ENCODE measurements at places on chromosomes 4 and X.
A peak's percentile ranks its signal among the peaks of the same experiment; 100 is the strongest.

GRCh38 chrX:150899191-150899757 lies 806 bp upstream of the CD99L2 start:
- peak; percentile 60 for DNase-seq

DNA sequence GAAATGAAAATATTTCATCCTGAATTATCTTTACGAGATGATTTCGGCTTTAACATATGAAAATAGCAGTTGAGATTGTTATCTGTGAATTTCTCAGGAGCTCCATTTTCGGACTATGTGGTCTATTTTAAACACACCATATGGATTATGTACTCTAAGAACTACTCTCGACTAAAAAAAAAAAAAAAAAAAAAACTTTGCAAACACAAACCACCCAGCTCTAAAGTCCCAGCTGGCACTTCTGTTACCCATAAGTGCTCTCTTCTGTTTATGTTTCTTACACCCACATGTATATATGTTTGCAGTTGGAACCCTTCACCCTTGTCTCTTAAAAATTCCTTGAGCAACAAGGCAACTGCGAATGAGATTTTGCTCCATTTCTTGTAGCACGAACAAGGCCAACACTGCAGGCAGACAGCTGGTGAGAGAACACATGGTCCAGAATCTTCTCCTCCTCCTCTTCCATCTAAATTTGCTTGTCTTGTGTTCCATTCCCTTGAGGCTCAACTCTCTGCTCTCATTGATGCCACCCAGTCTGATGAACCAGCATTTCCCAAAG lies 172.7 kb upstream of the HCCS start:
- DNase-seq, result no peak

DNA sequence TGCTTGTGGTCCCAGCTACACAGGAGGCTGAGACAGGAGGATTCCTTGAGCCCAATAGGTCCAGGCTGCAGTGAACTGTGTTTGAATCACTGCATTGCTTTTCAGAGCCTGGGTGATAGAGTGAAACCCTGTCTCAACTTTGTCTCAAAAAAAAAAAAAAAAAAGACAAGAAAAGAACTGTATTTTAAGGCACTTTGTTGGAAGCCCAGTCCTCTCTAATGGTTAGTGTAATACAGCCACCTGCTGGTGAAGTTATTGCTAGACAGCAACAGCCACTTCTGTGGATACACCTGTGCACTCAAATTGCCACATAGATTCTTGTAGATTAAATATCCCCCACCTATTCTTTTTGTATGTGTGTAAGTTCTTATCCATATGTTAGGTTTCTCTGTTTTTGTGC lies 10.1 kb upstream of the FGG start:
- DNase-seq, result no peak

DNA sequence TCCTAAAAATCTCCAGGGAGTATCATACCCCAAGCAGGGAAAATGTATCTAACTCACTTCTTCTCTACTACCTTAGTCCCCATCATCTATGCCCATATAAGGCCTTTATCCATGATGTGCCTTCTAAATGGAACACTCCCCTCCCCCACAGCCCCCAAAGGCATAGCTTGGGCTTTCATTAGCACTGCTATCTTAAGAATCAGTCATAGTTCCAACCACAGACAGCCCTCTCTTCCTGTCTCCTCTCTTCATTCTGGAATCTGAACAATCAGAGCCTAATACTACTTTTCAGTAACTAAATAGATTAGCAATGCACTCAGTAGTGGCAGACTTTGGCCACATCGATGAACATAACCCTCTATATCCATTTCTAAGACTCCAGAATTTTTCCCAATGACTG lies 313.2 kb upstream of the DKK2 start:
- no peak for DNase-seq

DNA sequence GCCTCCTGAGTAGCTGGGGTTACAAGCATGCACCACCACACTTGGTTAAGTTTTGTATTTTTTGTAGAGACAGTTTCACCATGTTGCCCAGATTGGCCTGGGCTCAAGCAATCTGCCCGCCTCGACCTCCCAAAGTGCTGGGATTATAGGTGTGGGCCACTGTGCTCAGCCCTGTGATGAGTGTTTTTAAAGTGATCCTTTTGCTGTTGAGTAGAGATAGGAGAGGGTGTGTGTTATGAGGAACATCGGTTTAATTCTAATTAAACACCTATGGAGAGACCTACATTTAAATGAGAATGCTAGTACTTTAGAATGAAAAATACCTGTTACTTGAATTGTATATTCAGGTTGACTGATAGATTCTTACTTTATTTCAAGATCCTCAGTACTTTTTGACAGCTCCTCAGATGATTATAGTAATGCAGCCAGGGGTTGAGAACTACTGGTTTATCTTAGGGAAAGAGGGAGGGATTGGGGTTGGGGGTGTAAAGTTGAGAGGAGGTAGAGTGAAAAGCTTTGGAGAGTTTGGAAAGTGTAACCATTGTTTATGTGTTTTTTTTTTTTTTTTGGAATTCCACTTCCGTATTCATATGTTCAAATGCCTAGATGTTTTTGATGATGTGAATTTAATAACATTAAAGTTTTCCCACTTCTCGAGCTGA lies 36.8 kb upstream of the DCK start:
- DNase-seq, result no peak

GRCh38 chr4:139018501-139018900 lies 2.9 kb downstream of the NOCT start:
- DNase-seq, result no peak

DNA sequence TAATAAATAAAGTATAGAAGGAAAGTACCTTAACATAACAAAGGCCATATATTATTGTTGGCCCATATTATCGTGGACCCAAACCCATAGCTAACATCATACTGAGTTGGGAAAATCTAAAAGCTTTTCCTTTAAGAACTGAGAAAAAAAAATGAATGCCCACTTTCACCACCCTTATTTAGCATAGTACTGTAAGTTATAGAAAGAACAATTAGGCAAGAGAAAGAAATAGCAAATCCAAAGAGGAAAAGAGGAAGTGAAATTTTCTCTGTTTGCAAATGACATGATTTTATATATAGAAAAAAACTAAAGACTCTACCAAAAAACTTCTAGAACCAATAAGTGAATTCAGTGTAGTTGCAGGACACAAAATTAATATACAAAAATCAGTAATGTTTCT lies 1854.6 kb downstream of the PCDH7 start:
- DNase-seq, result no peak

DNA sequence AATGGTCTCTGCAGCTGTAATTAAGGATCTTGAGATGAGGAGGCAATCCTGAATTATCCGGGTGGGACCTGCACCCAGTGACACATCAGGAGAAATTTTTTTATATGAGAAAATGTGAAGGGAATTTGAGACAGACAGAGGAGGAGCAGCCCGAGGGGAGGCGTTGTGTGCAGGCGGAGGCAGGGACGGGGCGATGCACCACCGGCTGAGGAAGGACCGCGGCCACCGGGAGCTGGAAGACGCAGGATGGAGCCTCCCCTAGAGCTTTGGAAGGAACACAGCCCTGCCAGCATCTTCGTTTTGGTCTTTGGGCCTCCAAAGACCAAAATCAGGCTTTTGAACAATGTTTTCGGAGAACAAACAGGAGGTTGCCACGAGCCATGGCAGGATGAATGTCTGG lies 85.0 kb upstream of the ADRA2C start:
- DNase-seq, result no peak

GRCh38 chr4:164876700-164877324 lies at the start of gene APELA:
TSS of gene APELA (plus strand) at chr4:164877178. CDS start at chr4:164877332, 154 bp downstream.
- DNase-seq, result no peak

GRCh38 chr4:71230271-71231128 lies 108.3 kb upstream of the SLC4A4 start:
- DNase-seq, result no peak

DNA sequence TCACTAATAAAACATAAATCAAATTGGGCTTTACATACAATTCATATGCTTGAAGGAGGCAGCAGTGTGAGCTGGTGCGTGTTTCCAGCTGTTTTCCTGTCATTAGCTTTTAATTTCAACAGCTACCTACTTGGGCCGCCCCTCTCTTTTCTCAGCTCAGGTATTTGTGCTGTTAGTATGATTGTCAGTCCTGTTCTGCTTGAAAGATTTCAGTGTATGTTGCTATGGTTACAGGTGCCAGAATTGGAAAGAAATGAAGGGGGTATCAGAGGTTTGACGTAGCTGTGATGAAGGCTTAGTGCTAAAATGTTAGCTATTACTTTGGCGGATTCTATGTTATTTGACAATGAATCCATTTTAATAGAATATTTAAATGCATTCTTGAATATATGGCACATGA lies 440.3 kb downstream of the ZIC3 start:
- no peak for DNase-seq

DNA sequence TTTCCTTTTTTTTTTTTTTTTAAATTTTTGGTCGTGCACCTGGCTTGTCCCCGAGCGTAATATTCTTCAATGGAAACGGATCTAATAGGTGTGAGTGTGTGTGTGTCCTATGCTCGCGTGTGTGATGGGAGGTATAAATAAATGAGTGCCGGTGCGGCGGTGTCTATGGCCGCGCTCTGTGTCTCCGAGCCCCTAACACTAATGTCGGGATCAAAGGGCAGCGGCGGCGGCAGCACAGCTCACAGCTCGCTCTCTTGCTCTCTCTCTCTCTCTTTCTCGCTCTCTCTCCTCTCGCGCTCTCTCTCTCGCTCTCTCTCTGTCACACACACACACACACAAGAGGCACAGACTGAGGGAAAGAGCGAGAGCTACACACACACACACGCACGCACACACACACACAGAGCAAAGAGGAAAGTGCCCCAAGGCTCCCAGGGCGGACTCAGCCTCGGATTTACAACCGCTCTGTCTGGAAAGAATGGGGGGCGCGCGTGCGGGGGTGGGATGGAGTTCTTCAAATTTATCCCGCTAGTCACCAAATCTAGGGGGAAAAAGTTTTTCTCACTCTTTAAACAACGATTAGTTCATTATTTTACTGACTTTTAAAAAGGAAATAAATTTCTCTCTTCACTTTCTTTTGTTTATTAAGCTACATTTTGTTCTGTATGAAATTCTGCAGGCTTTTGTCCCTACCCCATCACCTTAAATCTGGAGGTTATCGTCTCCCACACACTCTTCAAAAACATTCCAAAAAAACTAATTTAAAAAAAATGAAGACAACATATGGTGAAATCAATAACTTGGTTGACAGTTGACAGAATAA lies at the start of gene ZNF827:
Gene ZNF827, minus strand, starts transcription at position 206 of the 823 bp plus-strand sequence. CDS start 416 bp downstream, outside the sequence.
- no peak for DNase-seq

GRCh38 chr4:129668092-129668491 lies 572.1 kb downstream of the C4orf33 start:
- DNase-seq, result no peak

GRCh38 chr4:114320126-114320525 lies 278.5 kb upstream of the UGT8 start:
- DNase-seq, result no peak

- no peak for DNase-seq
Measured at GRCh38 chr4:113959539-113959937, 19.9 kb downstream of the ARSJ start.

- DNase-seq, result no peak
Measured at GRCh38 chrX:123518791-123519190, 214.1 kb downstream of the THOC2 start.

DNA sequence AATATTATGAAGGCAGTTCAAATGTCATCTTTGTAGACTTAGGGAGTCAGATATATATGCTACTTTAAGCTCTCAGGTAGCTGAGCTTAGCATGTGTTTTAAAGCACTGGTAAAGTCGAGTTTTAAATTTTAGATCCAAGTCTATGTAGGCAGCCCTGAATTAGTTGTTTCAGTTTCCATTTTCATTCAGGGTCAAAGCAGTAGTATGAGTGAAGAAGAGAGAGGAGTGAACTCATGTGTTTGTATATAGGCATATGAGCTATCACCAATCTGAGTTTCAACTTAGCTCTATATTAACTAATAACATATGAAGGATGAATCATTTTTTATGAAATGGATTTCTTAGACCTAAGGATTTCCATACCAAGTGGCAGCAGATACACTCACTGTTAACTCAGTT lies 1353.4 kb downstream of the FSTL5 start:
- DNase-seq, result no peak

- no peak for DNase-seq
Measured at GRCh38 chr4:151165205-151166000, 66.0 kb downstream of the RPS3A start.

GRCh38 chr4:95061220-95061619 lies 303.5 kb downstream of the BMPR1B start:
- DNase-seq, result no peak

DNA sequence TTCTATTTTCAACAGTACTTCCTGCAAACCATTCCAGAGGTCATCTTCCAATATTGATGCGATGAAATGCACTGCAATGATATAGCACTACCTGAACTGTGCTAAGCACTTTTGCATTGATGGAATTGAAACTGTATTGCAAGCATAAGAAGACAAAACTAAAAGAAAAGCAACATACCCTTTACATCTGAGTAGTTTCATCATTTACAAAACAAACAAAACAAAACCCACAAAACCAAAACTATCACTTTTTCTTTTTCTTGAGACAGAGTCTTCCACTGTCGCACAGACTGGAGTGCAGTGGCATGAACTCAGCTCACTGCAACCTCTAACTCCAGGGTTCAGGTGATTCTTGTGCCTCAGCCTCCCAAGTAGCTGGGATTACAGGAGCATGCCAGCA lies 120.1 kb upstream of the NAP1L5 start:
- DNase-seq, result no peak

- DNase-seq, result no peak
Measured at GRCh38 chrX:120813982-120814381, 61.7 kb downstream of the CT47B1 start.

- no peak for DNase-seq
Measured at GRCh38 chrX:149469406-149469805, 35.7 kb downstream of the IDS start.

DNA sequence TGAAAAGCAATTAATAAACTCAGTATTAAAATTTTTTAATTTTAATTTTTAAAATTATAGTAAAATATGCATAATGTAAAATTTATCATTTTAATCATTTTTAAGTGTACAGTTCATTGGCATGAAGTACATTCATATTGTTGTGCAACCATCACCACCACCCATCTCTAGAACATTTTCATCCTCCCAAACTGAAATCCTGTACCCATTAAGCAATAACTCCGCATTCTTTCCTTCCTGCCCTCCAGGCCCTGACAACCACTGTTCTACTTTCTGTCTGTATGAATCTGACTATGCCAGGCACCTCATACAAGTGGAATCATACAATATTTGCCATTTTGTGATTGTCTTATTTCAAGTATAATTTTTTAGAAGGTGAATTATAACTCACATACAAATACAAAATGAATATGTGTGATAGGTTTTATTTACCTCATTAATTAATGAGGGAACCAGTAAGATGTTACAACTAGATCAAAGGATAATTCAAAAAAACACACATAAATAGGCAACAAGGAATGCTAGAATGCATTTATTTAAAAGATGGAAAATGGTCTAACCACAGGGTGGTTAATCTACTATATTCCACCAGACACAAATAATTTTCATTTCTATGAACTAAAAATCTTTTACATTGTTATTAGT lies 13.1 kb upstream of the AFF1 start:
- no peak for DNase-seq

DNA sequence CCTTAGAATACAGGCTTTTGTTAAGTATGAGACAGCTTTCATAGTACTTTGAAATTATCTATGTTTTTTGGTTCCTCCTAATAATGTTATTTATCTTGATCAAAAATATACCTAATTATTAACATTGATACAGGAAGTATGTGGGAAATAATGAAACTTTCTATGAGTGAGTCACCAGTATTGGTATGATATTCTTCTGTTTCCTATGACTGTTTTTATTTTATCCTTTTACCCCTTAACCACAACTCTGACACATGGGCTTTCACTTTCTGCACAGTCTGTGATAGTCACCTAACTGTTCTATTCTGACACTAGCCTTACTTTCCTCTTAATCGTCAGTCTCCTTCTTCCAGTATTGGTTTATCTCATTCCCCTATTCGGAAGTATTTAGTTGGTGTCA lies 4.7 kb downstream of the THAP9 start:
- DNase-seq, result no peak

Measured in NCI-H187 (cell line).